ENCODE measurements at places on chromosomes 3 and 15. TPM values are rescaled to one million over a fixed set of nuclear protein-coding genes. Genes with fewer than 3 reads are reported as not detected.

GRCh38 chr15:37046876-37047614 is 53.3 kb downstream of the MEIS2 start:
- DNase-seq: no peak

Gene ATP10A
- total RNA-seq: not detected

DNA sequence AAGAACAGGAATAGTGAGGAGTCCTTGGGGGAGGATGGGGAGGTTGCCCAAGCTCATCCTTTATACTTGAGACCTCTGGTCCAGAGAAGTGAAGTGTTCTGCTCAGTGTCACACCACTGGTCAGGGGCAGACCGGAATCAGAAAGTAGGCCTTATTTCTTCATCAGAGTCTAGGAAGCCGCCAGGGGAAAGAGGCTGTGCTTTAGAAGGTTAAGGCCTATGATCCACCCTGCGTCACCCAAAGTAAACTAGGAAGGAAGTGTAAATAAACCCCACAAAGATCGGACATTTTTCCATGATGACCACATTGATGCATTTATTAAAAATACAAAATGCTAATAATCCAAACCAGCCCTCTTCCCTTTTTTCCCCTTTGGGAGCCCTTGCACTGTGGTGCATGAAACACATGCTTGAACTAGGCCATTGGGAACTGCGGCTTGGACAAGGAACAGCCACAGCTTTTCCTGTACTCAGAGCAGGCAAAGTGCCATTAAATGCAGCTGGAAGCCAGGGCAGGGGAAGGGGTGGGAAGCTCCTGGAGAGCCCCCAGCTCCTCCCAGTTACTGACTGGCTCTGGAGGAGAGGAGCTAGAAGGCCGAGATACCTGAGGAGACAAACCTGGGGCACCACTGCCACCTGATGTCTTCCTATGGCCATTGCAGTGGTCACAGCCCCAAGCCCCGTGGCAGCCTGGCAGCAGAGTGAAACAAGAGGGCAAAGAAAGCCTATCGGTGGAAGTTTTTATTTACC is 37.0 kb downstream of the CDC25A start:
- peak; percentile 88 for DNase-seq

DNA sequence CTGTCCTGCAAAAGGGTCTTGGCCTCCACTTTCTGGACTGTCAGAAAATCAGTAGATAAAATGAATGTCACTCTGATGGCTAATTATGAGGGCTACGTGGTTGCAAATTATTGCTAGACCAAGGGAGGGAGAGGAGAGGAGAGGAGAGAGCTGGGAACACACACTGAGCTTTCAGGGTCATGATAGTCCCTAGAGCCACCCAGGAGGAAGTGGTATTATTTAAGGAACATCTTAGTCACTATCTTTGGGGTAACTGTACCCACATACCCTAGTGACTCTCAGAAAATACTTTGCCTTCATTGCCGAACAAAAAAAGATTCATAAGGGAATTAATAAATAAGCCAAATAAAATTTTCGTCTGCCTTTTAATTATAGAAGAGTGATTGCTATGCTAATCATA is 642.3 kb upstream of the CFAP20DC start:
- no peak for DNase-seq

- DNase-seq: no peak
Measured at GRCh38 chr3:112030901-112031300, 3.6 kb upstream of the TMPRSS7 start.

- peak; percentile 50 for DNase-seq
Measured at GRCh38 chr3:148021381-148021780, 612.2 kb downstream of the ZIC1 start.

DNA sequence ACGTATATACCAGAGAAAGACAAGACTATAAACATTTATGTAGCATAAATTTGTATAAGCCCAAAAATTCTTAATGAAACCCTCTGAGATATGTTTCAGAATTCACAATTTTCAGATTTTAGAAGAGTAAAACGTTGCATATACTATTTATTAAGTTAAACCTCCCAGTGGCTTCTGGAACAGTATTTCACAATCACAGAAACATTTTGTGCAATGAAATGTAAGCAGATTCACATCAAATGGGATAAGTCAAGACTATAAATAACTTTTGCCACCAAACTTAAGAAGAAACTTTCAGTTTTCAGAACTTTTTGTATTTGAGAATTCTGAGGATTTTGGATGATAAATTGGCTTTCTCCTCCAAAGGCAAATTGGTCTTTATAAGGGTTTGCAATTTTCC is 9.2 kb downstream of the SLTM start:
- no peak for DNase-seq

Gene TNNC1
- not detected for total RNA-seq

Gene CACNA2D2
- total RNA-seq: not detected

GRCh38 chr3:77412584-77412983 is 372.7 kb downstream of the ROBO2 start:
- no peak for DNase-seq

Gene PLA2G4D
- not detected for total RNA-seq
